ENCODE measurements at places on chromosomes 2 and 18. TPM values are rescaled to one million over a fixed set of nuclear protein-coding genes. Genes with fewer than 3 reads are reported as not detected.

Gene ST3GAL5
- 17.6 TPM for total RNA-seq

GRCh38 chr2:121376535-121377250 is 91.7 kb upstream of the TFCP2L1 start:
- DNase-seq, result no peak

Gene DUSP19
- total RNA-seq, result 4.7 TPM

Gene MRO
- 0.23 TPM for total RNA-seq

DNA sequence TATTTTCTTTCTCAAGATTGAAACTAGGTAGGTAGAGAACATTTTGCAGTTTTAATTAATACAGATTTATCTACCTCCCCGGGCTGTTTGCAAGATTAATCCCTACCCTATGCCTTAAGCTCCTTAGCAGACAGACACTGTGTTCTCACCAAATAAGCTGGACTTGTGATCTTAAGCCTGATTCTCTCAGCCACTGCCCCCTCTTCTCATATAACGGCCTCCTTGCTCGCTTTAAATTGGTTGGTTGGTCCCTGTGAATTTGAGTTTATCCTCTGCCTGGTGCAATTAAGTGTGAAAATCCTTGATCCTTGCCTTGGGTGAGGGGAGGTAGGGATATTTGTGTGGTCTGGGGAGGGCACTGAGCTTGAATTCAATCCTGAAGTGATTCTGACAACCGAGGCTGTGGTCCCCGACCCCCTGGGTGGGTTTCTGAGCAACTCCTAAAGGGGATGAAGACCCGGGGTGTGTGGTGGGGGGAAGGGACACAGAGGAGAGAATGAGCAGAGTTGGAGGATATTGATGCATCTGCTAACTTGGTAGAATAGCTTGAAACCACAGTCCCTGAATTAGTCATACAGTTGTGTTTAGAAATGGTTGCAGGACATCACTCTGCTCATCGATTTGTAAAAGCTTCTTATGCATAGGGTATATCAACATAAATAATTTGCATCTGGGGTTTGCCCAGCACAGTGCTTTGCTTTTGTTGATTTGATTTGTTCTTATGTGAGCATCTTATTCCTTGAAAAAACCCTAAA is 36.9 kb upstream of the NCKAP5 start:
- DNase-seq, result no peak

GRCh38 chr2:203195331-203196036 is 43.3 kb upstream of the CYP20A1 start:
- no peak for DNase-seq

Gene CXCR1
- not detected for total RNA-seq

DNA sequence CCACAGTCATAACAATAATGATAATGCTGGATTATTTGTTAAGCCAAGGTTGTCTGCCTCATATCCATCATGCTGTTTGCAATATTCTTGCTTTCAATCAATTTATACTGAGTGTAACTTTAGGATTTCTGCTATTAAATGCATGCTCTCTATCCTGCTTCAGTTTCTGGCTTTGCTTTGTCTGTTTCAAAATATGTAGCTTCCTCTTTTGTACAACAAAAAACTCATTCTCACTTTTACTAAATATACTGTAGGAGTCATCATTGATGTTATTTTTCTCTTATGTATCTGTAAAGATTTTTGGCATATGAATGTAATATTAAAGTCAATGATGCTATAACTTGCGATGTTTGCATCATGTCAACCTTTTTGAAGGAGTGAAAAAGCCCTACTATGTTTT is 149.3 kb downstream of the GPD2 start:
- no peak for DNase-seq

DNA sequence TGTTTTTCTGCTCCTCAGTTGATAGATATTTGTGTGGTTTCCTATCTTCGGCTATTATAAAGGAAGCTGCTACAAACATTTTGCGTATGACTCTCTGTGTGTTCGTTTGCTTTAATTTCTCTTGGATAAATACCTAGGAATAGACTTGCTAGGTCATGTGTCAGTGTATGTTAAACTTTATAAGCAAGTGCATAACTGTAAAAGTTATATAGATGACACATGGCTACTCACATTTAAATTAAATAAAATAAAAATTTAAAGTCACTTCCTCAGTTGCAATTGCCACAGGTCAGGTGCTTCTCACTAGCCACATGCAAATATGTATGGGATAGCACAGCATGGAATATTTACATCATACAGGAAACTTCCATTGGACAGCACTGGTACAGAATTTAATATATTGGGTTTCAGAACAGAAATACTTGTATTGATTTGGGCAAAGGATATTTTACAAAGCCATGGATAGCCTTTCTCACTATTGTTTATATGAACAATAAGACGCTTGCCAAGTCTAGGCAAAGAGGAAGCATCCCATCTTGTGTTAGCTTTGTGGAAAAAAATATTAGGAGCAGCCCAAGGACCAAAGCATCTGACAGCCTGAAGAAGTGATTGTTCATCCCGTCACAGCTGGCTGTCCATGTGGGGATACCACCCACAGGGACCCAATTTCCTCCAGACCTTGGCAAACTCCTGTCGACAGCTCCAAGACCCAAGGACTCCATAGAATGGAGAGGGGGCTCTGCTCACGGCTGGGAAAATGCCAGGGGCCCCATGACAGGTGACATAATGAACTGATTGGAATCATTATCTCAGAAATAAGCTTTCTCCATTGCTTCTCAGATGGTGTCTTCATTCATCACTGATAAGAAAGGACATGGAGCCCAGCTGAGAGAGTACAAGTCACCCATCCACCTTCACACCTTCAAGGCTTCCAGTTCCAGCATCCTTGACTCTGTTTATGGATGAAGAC is 196.7 kb downstream of the SH3BP4 start:
- no peak for DNase-seq

DNA sequence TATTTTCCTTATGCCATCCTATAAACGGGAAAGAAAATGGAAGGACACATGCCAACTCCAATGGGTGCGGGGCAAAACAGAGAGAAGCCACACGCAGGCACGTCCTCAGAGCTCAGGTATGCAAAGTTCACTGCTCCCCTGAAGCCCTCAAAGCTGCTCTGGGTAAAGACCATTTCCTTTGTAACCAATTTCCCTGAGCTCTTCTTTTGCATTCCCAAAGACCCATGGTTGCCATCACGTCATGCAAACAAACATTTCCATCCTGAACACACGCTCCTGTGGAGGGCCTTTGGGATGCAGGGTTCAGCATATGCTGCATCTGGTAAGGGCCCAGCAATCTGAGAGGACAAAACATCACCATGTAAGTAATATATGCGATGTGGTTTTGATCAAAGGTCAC is 69.4 kb downstream of the EMILIN2 start:
- no peak for DNase-seq

Gene MC5R
- not detected for total RNA-seq

Gene MCEE
- 9.9 TPM for total RNA-seq

GRCh38 chr2:38598991-38599295 is 3.8 kb downstream of the HNRNPLL start:
- no peak for DNase-seq

All from neural crest cell (in vitro differentiated cells).